Transverse colon (tissue), 4 donors: ENCODE measurements at places on chromosomes 3 and 15. TPM values are rescaled to one million over a fixed set of nuclear protein-coding genes. Genes with fewer than 3 reads are reported as not detected.

- no peak for DNase-seq
These were observed 4.9 kb downstream of the MNS1 start for GRCh38 chr15:56460071-56460470.

DNA sequence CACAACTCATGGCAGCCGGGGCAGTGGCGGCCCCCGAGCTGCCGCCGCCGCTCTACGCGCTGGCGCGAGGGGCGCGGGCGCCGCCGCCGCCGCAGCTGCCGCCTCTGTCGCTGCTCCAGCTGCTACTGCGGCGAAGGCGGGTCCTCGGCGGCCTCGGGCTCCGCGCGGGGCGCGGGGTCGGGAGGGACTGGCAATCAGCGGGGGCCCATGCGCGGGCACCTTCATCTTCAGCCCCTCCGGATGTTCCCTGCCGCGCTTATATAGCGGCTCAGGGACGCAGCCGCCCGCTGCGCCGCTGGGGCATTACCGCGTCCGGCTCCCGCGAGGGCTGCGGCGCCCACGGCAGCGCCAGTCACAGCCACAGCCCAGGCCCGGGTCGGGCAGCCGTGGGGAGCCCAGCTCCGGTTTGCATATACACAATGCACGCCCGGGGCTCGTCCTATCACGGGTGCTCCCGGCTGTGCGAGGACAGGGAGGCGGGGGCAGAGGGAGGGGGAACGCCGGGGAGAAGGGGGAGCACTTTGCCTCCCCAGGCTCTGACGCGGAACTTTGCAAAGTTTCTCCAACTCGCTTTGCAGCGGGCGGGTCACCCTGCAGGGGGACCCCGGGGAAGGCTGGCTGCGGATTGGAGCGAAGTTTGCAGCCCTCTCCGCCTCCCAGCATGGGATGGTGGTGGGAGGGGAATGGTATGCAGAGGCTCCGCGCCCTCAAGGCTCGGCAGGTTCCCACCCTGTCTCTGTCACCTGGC is at the start of gene VGLL3:
Gene VGLL3, minus strand, starts transcription at position 416 of the 748 bp plus-strand sequence. Its CDS starts 406 bp downstream, at position 10.
- DNase-seq, result peak; percentile 49

DNA sequence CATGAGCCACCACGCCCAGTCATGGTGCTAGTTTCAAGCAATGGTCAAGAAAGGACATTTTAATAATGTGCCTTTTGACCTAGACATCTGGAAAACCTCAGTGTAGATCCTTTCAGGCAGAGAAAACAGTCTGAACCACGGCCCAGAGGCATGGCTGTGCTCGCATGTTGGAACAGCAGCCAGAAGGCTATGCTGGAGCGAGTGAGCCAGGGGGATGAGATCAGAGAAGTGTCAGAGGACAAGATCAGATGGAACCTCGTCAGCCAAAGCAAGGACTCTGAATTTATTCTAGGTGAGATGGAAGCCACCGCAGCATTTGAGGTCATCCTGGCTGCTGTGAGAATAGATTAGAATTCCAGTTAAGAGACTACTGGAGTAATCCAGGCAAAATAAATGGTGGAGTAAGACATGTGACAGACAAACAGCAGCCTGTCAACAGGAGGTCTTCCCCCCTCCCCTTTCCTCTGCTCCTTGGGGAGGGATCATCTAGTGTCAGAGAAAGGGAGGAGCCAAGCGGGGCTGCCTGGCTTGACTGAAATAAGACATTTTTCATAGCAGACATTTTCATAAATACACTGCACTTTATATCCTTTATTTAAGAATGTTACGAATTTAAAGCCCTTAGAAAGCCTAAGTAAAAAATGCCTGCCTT is 40.4 kb upstream of the ACKR4 start:
- DNase-seq, result no peak

GRCh38 chr3:72930754-72931153 is 42.9 kb downstream of the GXYLT2 start:
- DNase-seq, result peak; percentile 36

- peak; percentile 37 for DNase-seq
These were observed 679 bp upstream of the MYD88 start for GRCh38 chr3:38137615-38138348.

DNA sequence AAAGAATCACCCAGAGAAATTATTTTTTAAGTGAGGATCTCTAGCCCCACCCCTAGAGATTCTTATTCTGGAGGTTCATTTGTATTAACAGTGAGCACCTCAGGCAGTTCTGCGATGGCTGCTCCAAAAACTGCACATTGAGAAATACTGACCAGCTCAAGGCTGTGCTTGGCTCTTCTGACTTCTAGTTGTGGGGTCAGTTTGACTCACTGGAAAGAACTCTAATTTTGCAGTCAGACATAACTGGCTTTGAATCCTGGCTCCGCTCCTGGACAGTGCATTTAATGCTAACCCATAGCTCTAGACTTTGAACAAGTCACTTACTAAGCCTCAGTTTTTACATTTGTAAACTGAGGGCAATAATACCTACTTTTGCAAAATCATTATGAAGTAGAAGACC is 123.6 kb upstream of the SKOR1 start:
- no peak for DNase-seq

DNA sequence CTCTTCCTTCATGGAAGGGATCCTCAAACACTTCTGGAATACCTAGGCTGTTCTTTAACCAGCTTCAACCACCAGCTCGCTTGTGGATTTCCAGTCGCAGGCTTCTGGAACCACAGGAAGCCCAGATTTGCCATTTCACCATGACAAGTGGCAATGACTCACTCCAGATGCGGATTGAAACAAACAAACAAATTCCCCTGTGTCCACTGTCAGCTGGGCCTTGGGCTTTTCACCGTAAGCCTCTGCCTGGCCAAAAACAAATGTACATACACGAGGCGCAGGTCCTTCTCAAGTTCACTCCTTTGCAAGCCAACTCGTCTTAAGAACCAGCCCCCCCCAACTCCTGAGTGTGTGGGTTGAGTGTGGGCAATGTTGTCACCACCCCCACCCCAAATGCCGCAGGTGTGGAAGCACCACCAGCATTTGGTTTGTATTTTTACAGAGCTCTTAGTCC is 8.8 kb downstream of the BCL6 start:
- no peak for DNase-seq

DNA sequence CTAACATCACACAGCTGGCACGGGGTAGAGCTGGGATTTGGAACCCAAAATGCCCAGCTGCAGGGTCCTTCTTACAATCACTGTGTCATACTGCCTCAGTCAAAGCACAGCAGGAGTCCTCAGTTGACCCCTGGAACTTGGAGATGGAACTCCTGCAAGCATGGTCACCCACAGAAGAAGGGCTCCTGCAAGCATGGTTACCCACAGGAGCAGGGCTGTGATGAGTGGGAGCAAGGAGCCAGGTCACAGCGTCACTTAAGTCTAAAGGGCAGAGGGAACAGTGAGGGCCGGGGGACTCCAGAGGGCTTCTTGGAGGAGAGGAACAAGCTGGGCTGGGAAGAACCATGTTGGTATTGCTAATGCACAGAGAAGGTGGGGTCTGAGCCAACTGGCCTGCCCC is 24.9 kb downstream of the CCDC33 start:
- no peak for DNase-seq

CLDN18 gene
- total RNA-seq, result not detected

DNA sequence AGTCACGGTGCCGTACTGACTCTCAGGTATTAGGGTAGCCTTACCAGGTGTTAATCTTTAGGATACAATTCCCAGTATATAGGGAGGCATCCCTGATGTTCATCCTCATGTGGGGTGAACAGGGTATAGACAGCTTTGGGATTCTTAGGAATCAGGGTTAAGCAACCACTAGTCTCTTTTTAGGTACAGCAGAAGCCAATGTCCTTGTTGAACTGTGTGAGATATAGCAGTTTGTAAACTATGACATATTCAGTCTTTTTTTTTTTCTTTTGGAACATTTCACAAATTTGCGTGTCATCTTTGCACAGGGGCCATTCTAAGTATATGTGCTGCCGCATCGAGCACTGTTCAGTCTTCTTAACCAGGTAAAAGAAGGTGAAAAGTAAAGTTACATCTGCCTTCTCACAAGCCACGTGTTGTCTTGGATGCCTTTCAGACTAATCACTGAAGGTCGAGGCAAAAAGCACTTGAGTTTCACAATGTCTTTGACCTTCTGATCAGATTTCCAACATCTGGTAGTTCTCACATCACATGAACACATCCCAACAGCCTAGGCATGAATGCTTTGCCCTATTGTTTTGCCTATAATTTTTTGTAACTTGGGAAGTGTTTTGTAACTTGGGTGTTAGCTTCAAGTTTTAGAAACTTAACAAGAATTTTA is 17.2 kb downstream of the TSEN2 start:
- DNase-seq, result no peak

- no peak for DNase-seq
These were observed 69.4 kb downstream of the B3GALNT1 start for GRCh38 chr3:161035711-161036110.

- no peak for DNase-seq
These were observed 6.7 kb upstream of the LTF start for GRCh38 chr3:46471371-46471914.

DNA sequence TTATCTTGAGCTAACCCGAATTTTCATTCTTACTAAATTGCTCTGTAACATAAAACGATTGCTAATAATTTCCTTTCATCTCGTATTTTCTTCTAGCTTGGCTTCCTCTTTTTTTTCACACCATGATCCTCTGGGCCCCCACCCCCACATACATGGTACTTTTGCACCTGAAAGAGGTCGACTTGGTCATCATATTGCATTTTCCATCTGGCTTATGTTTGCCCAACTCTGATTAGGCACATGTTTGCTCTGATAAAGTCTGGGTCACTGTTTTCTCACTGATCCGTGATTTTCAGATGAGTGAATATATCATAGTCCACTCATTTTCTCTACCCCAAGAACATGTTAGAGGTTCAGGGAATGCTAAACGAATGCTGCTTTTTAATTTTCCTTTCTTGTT is 49.5 kb downstream of the ARRDC4 start:
- DNase-seq, result no peak

DNAJA4 gene
- total RNA-seq, result 40.4 TPM

C3orf70 gene
- 16.4 TPM for total RNA-seq

LSM3 gene
- 6.8 TPM for total RNA-seq

DNA sequence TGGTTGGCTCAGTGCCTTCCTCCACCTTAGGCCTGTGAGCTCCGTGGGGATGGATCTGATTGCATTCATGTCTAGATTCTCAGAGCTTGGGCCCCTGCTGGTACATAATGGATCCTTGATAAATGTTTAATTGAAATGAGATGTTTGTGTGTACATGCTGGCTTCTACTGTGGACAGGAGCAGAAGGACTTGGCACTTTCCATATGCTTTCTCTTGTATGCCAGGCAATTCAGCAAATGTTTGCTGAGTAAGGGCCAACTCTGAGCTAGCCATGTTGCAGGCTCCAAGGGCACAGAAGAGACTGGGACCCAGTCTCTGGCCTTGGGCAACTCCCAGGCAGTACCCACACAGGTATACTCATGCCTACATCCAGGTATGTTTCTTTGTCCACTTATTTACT is 67.0 kb downstream of the RAB11A start:
- no peak for DNase-seq

GRCh38 chr15:83733206-83733605 is 79.3 kb downstream of the ADAMTSL3 start:
- DNase-seq, result no peak

DNA sequence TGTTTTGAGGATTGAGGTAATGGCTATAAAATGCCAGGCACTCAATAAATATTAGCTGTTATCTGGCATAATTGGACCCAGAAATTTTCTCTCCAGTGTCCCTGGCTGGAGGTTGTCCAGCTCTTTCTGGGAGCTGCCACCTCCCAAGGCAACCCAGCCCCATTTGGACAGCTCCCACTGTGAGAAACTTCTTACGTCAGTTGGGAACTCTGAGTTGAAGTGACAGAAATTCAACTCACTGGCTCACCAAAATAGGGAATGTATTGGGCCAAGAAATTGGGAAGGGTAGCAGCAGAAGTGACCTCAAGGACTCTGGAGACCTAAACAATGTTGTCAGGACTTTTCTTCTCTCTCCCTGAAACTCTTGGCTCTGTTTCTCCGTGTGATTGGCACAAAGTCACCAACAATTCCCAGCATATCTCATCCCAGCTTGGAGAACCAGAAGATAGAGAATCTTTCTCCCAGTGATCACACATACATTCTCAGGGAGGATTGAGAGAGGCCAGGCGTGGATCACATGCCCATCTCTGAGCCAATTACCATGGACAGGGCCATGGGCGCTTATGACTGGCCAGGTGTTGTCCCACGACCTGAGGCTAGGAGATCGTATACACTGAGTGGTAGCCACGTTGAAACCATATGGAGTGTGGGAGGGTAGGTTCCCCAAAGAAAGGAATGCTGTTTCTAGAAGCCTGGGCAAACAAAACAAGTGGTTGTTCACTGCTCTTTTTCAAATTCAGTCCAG is 22.5 kb upstream of the HCN4 start:
- DNase-seq, result no peak

FAM107A gene
- 15.0 TPM for total RNA-seq

LDHAL6B gene
- not detected for total RNA-seq

GOLGA8G gene
- not detected for total RNA-seq

DNA sequence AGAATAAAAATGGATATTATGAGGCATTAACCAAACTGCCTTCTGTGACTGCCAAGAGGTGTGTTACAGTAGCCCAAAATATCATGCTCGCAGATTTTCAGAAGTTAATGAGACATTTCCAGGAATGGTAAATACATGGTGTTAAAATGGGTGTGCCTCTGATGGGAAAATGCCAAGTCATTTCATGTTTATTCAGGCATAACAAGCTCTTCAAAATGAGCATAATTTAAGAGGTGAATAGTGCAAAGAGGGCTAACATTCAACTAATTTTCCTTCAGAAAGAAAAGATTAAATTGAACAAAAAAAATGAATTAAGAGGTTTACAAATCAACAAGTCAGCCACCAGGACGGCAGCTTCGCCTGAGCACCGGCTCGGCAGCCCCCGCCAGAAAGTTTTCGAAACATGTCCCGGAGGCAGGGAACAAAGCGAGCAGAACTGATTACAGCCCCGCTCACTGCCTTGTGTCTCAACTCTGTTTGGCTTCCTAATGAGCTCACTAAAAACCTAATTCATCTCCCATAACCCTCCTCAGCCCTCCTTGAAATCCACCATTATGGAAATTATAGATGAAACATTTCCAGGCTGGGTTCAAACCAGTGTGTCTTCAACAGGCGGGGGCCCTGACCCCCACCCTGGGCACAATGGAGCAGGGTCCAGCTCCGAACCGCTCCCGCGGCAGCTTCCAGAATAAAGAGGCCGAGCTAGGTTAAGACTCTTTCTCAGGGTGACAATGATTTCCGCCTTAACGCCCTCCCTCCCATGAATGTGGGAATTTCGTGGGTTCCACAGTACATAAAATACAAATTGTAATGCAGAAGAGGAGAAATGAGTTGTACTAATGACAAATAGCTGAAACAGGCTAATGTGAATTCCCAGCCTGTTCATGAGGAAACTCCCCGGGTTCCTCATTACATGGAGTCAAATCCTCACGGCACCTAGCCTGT is 43.9 kb downstream of the MEIS2 start:
- no peak for DNase-seq

RTP1 gene
- not detected for total RNA-seq

CCR9 gene
- total RNA-seq, result not detected

- DNase-seq, result no peak
These were observed 34.8 kb upstream of the DCP1A start for GRCh38 chr3:53382106-53382505.

DNA sequence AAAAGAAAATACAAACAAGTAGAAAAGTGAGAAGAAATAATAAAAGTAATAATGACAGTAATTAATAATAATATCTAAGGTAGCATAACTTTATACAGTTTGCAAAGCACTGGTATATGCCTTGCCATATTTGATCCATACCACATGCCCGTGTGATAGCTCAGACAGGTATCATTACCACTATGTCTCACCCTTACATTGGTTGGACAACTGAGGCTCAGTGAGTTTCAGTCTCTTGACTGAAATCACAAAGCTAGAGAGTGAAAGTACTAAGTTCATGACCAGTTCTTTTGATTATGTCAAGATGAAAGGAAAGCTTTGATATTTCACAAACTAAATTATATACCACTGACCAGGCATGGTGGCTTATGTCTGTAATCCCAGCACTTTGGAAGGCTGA is 408.9 kb downstream of the GAP43 start:
- DNase-seq, result no peak

MYL3 gene
- 16.1 TPM for total RNA-seq
